CD4-positive, CD25-positive, alpha-beta regulatory T cell (primary cell): ENCODE measurements at places on chromosomes 5 and 9.

- no peak for DNase-seq
Observed at GRCh38 chr5:108174286-108174685, 207.6 kb downstream of the FBXL17 start.

GRCh38 chr5:153491038-153491744 is 721 bp downstream of the GRIA1 start:
- no peak for DNase-seq

DNA sequence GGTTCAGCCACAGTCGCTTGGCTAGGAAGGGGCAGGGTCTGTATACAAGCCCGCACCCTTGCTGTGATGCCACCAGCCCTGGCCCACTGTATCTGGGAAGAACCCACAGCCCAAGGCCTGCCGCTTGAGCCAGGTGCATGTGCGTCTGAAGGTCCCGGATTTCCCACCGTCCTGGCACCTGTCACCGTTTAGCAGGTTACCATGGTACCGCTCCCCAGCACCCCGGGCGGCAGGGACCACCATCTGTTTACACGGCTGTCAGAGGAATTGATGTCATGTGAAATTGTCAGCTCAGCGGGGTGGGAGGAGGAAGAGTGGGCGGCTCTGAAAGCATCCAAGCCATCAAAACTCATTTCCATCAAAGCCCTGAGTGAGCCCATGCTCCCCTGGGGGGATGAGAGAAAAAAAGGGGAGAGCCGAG is 92.7 kb downstream of the HRH2 start:
- DNase-seq = no peak

GRCh38 chr5:25327172-25327571 is 682.4 kb upstream of the CDH10 start:
- DNase-seq = no peak

DNA sequence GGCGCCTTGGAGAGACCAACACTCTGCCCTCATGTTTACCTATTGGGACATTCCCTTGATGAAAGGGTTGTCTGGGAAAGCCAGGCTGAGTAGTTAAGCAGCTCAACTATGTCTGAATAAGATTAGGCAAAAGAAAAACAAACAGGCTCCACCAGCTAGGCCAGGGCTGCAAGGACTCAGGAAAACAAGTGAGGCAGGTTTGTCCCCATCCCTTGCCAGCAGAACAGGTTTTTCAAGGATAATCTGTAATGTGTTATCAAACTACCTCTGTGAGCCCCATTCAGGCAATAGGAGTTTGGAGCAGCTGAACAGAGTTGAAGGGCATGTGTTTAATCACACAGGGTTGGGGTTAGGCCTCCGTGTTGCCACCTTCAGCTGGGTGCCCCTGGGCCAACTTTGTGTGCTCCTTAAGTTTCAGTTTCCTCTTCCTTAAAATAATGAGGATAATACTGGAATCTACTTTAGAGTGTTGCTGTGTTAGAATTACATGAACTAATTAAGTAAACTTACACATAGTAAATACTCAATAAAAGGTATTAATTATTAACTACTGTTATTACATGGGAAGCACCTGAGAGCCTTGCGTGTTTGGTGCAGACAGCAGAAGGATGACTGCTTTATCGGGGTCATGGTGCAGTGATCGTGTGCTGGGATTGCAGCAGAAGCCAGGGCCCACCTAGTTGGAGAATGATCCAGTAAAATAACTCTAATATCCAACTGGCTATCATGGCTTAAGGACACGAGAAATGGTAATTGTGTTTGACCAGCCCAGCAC is 72.1 kb upstream of the ATP10B start:
- no peak for DNase-seq

DNA sequence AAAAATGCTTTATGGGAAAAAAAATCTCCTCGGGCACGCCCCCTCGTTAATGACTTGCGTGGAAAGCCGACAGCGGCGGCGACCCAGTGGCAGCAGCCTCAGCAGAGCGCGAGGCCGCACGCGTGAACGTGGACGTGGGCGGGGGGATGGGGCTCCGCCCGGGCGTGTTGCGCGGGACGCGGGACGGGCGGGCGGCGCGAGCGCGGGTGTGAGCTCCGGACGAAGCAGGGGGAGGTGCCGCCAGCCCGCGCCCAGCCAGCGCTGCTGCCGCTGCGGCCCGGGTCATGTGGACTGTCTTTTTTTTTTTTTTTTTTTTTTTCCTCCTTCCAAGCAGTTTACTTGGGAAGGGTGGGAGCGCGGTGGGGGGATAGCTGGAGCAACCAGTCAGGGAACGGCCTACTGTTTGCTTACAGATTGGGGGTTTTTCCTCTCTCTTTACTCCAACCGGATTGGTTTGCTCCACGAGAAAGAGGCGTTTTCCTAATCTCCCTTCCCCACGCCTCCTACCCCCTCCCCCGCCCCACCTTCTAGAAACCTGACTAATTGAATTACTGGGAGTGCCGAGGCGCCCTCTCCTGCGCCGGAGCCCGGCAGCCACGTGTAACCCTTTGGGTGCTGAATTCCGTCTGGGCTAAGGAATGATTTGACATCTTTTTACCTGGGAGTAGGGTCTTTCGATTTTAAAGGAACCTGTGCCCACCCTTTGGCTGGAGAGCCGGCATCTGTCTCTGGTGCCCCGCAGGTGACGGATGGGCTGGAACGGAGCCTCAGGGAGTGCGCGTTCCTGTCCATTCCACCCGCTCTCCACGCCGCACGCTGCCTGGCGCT is 1.7 kb upstream of the EFNA5 start:
- DNase-seq = no peak

DNA sequence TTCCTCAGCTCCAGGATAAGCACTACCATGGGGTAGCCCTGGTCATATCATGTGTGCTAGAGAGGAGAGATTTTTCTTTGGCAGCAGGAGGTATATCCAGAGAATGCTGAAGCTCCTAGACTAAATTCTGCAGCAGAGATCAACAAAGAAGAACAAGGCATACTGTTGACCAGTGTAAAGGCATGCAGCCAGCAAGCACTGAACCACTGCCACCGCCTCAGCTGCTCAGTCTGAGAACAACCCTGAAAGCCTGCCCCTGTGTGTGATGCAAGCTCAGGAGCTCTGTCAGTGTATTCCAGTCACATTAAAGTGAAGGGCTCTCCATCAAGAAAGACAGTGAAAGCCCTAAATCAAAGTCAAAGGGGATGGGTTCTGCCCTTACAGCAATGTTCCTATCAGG is 439.5 kb upstream of the CD180 start:
- no peak for DNase-seq

GRCh38 chr9:89967527-89967926 is 362.7 kb downstream of the GADD45G start:
- DNase-seq = no peak

DNA sequence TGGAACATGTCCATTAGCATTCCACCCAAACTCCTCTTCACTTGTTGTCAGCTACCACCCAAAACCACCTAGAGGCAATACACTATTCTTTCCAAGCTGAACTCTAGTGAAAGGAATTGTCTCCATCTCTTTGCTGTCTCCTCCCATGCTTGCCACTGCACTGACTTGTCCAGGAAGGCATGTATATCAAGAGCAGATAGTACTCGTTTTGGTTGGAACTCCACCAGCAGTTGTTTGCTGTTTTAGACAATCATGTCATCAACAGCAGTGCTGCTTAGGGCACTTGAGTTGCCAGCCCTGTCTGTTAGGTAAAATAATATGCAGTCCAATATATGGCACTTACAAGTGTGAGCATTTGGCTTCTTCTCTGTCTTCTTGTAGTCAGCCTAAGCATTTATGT is 80.0 kb upstream of the SAP30L start:
- no peak for DNase-seq

DNA sequence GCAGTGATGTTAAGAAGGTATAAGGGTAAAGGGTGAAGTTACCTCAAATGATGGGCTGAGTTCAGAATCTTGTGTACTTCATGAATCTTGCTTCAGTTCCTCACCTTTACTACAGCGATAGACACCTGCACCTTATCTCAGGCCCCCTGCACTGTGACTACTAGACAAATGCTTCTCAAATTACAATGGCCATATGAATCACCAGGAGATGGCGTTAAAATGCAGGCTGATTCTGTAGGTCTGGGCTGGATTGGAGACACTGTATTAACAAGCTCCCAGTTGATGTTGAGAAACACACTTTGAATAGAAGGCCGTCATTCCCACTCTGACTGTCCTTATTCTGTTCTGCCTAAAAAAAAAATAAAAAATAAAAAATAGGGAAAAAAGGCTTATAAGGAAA is 29.8 kb downstream of the TARS1 start:
- no peak for DNase-seq

- no peak for DNase-seq
Observed at GRCh38 chr9:125106285-125106893, 36.9 kb downstream of the SCAI start.

GRCh38 chr5:136133222-136133921 is 727 bp downstream of the SMAD5 start:
- DNase-seq = peak; percentile 20

DNA sequence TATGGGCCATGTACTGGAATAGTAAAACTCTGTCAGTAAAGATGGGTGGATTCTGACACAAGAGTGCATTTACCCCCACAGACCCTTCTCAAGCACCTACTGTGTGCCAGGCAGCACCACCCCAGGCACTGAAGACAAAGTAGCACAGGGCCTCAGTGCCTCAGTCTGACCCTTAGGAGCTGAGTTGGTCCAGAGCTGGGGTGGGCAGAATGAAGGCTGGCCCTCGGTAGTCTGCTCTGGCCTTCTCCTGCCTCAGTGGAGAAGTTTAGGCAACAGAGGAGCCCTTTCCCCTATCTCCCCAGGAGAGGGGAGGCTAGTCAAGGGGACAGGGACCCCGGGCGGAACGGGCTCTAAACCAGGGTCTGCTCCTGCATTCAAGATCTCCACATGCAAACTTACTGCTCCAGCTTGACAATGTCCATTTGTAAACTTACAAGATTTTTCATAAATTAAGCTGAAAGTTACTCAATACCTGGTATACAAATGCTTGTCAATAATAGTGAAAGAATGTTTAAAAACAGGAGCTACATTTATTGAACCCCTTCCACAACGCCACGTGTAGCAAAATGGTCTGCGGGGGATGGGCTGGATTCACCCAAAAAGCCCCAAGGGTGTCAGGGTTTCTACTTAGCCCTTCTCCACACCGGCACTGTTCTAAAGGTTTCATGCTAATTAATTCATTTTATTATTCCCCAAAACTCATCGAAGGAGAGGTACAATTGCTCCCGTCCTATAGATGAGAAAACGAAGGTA is 1.5 kb downstream of the VDAC1 start:
- DNase-seq = no peak

DNA sequence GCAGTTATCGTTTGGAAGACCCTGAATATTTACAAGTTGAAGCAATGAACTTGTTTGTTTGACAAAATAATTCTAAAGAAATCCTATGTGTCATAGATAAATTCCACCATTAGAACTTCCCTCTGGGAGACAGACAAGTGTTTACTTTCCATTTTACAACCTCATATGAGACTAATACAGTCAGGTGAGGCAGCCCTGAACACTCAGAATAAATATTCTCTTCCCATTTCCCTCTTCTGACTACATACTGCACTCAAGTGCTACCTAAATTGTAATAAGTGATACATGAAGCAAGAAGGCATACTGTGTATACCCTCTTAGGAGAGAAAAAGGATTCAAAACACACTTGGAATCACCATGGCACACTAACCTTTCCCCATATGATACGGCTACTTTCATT is 6.8 kb downstream of the RASEF start:
- no peak for DNase-seq

DNA sequence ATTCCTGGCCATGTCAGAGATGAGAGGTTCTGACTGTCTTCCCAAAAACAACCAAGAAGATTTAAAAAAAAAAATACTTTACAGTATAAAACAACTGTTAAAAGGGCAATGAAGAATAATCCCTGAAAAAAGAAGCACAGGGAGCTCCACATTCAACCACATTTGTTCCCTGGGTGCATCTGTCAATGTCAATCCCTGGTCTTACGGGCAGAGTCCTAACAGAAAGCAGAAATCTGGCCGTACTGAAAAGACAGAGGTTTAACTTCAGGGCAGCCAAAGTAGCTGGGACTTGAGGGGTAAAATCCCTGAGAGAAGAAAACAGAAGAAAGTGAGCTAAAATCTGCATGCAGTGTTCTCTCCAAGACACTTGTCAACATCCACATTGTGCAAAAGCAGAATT is 76.6 kb downstream of the RICTOR start:
- DNase-seq = no peak

- DNase-seq = no peak
Observed at GRCh38 chr5:140588311-140589070, 23.9 kb downstream of the SLC35A4 start.

- DNase-seq = no peak
Observed at GRCh38 chr5:16507716-16508115, 42.1 kb upstream of the ZNF622 start.

DNA sequence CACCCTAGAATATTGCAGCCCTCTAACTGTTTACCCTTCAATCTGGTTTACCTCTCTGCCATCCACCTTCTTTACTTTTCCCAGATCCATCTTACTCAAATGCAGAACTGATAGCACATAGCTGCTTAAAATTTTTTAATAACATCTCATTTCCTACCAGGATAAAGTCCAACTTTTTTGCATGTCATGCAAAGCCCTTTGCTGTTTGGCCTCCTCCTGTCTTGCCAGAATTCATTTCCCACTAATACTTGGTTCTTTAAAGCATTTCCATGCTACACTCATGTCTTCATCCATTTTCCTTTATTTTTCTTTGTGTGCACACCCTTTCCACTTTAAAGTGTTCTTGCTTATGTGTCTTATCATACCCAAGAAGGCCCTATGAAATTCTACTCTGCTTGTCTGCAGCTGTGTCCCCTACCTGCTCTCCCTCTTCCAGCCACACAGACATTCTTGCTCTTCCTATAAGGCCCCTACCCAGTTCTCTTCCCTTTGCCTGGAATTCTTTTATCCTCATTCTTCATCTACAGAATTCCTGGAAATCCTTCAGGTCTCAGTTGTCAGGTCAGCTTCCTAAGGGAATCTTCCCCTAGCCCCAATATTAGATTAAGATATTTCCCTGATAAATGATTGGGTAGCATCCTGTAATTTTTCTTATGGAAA is 50.3 kb downstream of the TLE4 start:
- no peak for DNase-seq

GRCh38 chr5:179558932-179559283 is 8.6 kb downstream of the RUFY1 start:
- peak; percentile 13 for DNase-seq

DNA sequence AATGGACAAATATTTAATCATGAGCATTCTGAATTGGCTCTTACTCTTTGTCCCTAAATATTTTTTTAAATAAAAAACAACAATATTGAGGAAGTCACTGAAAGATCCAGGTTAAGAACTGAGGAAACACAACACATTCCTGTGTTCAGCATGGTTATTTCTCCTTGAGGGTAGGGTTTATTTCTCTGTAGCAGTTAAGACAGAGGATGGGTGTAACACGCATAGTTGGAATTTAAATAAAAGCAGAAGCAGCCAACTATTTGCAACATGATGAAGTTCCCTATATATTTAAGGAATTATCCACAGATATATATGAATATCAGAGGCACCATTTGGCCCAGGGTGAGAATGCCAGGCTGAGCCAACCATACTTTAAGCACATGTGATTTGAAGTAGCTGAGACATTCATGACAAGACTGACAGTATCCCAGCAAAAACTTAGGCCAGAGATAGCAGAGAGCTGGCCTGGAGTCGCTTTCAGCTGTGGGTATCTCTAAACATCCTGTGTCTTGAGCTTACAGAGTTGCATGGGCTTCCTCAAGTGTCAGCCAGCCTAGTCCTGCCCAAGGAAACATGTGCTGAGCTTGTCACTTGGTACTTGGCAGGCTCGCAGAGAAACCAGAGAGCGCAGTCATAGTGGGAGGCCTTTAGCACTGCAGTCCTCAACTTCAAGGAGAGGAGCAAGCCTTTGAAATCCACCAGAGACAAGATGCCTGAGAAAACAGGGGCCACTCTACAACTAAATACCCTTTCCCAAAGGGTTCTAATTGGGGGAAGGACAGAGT is 43.6 kb downstream of the SEMA5A start:
- no peak for DNase-seq
